ENCODE measurements at places on chromosomes 12 and 14. TPM values are rescaled to one million over a fixed set of nuclear protein-coding genes. Genes with fewer than 3 reads are reported as not detected.

The TPPP2 gene
- total RNA-seq = not detected

The PSMC6 gene
- 60.7 TPM for total RNA-seq

GRCh38 chr12:108210001-108210400 is 80.9 kb downstream of the WSCD2 start:
- H3K4me1 ChIP-seq = no peaks in the 10 kb centered on the region
- H3K27ac ChIP-seq = no peak overlapping the region
- no peaks in the 10 kb centered on the region for H3K36me3 ChIP-seq
- no peak for DNase-seq
- no peaks in the 10 kb centered on the region for H3K27me3 ChIP-seq

DNA sequence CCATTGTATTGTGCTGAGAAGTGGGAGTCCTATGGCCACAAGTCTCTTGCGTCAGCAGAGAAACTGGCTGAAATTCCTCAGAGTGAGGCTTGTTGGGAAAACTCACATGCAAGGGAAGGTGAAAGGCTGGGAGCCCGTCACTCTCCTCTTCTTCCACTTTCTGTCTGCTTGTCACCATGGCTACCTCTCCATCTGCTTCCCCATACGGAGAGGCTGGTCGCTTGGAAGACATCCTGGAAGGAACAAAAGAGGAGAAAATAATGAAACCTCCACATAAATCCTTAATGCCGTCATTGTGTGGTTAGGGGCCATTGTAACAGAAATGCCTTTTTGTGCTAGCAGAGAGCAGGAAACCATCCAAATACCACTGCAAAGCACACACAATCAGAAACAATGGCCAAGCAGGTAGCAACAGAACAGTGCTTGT is 53.7 kb downstream of the SOX5 start:
- H3K27me3 ChIP-seq = no peaks in the 10 kb centered on the region
- no peak for DNase-seq
- H3K36me3 ChIP-seq = no peaks in the 10 kb centered on the region
- no peak overlapping the region for H3K27ac ChIP-seq

- no peaks in the 10 kb centered on the region for H3K36me3 ChIP-seq
- no peak overlapping the region for H3K4me3 ChIP-seq
- H3K4me1 ChIP-seq = no peaks in the 10 kb centered on the region
- no peak for DNase-seq
- H3K27ac ChIP-seq = no peak overlapping the region
- no peaks in the 10 kb centered on the region for H3K27me3 ChIP-seq
These were observed 785 bp upstream of the FAM181A start for GRCh38 chr14:93926245-93926872.

- no peak for DNase-seq
- H3K27me3 ChIP-seq = no peaks in the 10 kb centered on the region
- no peaks in the 10 kb centered on the region for H3K36me3 ChIP-seq
- no peak overlapping the region for H3K4me3 ChIP-seq
These were observed 156.6 kb upstream of the CAND1 start for GRCh38 chr12:67112586-67112985.

Measured in sigmoid colon (tissue), 7 donors.